ENCODE measurements at places on chromosomes 1 and 21.

GRCh38 chr1:41976671-41977070, 57.9 kb upstream of the HIVEP3 start:
- DNase-seq: no peak

- DNase-seq: no peak
Measured at GRCh38 chr1:9119745-9120144, 9.2 kb downstream of the GPR157 start.

DNA sequence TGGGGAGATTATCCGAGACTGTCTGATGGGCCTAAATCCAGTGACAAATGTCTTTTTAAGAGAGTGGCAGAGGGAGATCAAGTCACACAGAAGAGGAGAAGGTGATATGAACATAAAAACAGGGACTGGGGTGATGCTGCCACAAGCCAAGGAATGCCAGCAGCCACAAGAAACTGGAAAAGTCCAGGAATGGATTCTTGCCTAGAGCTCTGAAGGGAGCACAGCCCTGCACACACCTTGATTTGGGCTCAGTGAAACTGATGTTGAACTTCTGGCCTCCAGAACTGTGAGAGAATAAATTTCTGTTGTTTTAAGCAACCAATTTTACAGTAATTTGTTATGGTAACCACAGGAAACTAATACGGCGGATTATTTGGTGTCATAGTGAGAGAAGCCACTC, 19.5 kb downstream of the CITED4 start:
- no peak for DNase-seq

DNA sequence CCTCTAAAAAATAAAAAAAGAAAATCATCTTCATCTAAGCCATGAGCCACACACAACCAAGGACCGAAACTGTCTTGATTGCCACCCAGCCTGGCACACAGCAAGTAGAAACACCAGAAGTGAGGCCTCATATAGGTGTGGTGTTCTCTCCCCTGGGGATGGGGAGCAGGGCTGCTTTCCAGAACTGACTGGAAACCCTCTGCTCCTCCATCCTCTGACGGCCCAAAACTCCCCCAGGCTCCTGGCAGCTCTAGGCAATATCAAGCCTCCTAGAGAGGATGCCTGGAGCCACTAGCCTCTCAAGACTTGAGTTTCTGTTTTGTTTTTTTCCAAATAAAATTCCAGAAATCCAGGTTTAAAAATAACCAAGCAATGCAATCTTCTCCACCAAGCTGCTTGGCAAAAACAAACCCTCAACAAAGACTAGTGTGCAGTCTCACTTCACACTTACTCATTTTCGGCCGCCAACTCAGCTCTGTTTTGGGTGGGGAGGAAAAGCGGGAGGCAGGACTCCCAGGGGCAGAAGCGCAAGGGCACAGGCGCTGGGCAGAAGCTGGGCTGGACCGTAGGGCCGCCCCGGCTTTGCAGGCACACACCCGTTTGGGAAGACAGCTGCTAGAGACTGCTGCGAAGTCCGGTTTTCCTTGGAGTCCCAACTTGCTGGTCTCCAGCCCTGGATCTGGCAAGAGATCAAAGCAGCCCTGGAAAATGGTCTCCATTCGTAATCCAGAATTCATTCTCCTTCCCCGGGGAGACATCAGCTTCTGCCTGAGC, 78.2 kb upstream of the CAPZB start:
- peak; percentile 55 for DNase-seq

DNA sequence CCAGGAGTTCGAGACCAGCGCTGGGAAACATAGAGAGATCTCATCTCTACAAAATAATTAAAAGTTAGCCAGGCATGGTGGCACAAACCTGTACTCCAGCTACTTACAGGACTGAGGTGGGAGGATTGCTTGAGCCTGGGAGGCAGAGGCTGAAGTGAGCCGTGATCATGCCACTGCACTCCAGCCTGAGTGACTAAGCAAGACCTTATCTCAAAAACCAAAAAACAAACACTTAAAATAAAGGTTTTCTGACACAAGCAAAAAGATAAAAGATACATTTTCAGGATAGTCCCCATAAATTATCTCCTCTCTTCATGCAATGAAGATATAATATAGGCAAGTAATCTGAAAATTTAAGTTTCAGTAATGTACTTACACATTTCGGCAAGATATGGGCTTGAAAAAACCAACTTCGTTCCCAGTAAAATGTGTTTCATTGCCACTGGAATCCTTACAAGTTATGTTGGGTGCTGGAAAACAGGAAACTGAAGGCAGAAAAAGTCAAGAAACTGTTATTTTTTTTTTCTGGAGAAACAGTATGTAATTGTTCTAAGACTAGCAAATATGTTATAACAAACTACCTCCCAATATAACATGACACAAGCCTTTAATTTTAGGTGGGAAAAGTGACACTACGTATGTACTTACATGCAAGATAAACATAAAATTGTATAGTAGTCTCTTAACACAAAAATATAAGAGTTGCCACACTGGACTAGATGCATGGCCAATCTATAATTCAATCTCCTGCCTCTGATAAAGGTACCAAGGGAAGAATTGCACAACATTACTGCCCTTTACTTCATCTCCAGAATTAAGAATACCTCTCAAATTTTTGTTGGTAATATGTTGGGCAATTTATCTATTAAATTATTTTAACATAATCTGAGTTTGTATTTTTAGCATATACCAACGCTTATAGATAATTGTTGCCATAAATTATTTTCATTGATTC, 15.7 kb downstream of the TM2D1 start:
- no peak for DNase-seq

DNA sequence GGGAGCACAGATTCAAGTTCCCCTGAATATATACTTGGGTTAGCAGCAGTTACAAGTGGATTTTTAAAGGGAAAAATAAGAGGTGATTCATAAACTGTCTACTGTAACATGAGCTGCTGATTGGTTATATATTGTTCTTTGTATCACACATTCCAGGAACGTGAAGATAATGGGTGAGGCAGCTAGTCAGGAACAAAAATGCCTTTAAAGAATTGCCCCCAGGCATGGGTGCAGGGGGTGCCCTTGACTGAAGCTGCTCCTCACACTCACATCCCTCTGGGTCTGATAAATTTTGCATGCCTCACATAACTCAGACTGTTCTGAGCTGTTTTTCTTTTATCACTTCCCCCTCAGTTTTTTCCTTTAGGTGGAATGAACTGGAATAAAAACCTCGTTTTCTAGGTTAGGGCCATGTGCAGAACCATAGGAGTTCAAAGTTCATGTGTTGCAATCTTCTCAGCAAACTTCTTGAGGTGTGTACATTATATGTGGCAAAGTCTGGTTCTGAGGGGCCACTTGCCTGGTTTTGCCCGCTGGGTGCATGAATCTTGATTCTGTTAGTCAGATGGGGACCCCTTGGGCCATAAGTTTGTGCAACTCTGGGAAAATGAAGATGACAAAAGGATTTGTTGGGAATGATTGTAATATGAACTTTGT, 21.1 kb downstream of the TBX19 start:
- peak; percentile 84 for DNase-seq
